ENCODE measurements at places on chromosomes 2 and 18. TPM values are rescaled to one million over a fixed set of nuclear protein-coding genes. Genes with fewer than 3 reads are reported as not detected.

LHCGR gene
- not detected for total RNA-seq

CBLN2 gene
- total RNA-seq = 0.10 TPM

VIL1 gene
- total RNA-seq = not detected

LRRC30 gene
- not detected for total RNA-seq
